Tibial nerve (tissue), 4 donors: ENCODE measurements at places on chromosomes 5 and 9. TPM values are rescaled to one million over a fixed set of nuclear protein-coding genes. Genes with fewer than 3 reads are reported as not detected.
A peak's percentile ranks its signal among the peaks of the same experiment; 100 is the strongest.

Gene GRXCR2
- total RNA-seq, result not detected

Gene TERT
- total RNA-seq, result not detected

Gene CREBRF
- 40.2 TPM for total RNA-seq

Gene PCDHA13
- 1.3 TPM for total RNA-seq

Gene TSC1
- 48.6 TPM for total RNA-seq

Gene GCNT4
- 0.63 TPM for total RNA-seq

Gene GGTA1
- 15.5 TPM for total RNA-seq

Gene PJA2
- 127 TPM for total RNA-seq

Gene OBP2A
- total RNA-seq, result not detected

DNA sequence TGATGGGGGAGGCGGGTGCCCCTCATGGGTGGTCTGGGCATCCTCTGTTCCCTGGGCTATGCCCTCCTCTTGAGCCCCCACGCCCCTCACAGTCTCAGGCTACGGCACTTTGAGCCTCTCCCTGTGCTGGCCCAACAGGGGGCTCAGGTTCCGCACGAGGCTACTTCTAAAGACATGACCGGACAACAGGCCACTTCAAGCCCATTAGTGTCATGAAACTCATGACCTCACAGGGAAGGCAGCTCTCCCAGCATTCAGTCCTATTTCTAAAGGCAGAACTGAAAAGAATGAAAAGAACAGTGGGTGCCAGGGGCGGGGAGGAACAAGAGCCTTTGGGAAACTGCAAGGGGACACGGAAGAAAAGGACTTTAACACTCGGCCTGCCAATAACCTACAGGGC is 45.0 kb downstream of the COL23A1 start:
- no peak for DNase-seq

DNA sequence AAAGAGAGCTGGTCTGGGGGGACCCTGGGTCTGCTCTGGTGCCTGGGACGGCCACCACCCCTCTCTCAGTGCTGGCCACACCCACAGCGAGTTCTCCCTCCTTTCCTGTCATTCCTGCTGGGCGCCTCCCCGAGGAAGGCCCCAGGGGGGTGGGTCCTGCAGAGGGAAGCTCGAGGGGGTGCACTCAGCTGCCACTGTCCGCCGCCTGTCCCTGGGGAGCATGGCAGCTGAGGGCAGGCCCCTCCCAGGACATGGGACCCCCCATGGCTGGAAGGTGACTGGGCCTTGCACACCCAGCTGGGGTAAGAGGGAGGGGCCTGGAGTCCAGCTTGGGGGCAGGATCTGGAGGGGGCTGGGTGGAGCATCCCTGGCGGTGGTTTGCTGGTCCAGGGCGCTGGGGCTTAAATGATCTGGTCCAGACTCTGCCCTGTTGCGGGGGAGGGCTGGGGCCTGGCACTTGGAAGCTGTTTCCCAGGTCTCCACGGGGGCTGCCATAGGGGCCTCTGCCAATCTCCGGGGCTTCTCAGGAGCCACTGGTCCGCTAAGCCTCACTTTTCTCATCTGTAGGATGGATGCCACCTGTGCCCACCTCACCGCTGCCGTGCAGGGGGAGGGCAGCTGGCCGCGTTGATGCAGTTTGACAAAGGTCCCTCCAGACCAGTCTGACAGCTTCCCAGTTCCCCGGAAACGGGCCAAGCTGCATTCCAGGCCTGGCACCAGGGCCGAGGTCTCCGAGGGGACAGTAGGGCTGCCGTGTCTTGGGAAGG is 6.0 kb upstream of the SLC2A6 start:
- DNase-seq, result no peak

DNA sequence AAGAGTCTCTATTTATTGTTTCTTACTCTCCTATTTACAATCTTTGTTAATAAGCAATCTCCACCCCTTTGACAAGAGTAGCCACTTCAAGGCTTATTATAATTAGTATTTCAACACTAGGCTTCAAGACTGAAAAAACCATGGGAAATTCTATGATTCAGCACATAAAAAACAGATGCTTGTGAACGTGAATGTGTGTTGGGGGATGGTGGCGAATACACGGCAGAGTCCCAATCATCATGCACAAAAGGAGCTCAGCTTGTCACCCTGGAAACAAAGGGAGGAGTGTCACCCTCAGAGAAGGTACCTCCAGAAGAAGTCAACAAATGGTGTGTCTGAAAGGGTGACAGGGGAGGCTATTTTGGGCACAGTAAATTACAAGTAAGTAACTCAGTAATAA is 157.2 kb upstream of the RETREG1 start:
- DNase-seq, result no peak

DNA sequence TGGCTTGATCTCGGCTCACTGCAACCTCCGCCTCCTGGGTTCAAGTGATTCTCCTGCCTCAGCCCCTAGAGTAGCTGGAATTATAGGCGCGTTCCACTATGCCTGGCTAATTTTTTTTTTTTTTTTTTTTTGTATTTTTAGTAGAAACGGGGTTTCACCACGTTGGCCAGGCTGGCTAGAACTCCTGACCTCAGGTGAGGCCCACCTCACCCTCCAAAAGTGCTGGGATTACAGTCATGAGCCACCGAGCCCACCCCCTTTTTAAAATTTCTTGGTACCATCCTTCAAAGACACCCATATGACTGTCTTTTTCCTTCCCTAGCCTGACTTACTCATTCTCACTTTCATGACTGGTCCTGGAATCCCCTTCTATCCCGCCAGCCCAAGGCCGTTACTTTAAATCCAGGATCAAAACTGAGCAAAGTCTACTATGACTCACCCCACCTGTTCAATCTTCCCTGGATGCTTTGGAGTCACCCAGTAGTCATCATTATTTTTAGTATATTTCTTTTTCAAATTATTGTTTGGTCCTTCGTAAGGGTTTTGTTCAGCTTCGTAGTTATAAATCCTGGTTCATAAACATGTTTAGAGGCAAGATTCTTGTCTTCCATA is 1.2 kb upstream of the TBCA start:
- DNase-seq, result no peak

- DNase-seq, result no peak
Measured at GRCh38 chr5:151820903-151821302, 49.1 kb downstream of the G3BP1 start.

DNA sequence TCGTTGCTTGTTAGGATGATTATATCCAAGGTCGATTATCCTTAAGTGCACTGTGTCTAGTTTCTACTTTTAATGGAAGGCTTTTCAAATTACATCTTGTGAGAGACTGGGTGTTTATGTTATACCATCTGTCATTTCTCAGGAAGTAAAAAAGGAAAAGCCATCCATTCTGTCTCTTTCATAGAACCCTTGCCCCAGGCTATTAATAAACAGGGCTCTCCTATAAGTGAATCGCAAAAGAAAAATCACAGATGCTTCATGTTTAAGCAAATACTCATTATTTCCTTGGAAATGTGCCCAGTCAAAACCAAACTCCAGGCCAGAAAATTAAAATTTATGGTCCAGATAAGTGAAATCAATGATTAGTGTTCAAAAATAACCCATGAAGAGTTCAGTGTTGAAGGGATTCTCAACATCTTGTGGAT is 58.1 kb downstream of the STARD4 start:
- DNase-seq, result no peak

- DNase-seq, result no peak
Measured at GRCh38 chr9:126148994-126149393, 177.6 kb upstream of the MVB12B start.

GRCh38 chr5:21199087-21199486 is 1211.1 kb upstream of the CDH18 start:
- DNase-seq, result no peak

DNA sequence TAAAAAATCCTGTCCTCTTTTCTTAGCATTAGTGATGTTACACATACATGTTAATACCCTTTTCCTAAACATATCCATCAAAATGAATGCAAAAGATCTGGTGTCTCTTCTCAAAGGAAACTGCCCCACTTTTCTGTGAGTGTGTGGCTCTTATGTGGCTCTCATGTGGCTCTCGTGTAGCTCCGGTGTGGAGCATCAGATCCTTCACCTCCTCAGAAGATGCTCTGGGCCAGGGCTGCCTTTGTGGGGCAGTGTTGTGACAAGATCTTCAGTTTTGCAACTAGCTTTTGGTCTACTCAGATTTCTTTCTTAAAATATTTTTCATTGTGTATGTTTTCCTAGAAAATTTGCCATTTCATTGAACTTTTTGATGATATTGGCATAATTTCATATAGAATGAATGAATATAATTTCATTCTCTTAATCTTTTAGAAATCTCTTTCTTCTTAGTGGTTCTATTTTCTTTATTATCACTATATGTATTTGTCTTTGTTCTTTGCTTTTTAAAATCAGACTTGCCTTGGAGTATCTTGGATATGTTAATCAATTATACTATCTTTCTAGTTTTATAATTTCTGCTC is 19.4 kb downstream of the GARNL3 start:
- DNase-seq, result peak; percentile 21

GRCh38 chr5:78621291-78621738 is 27.3 kb downstream of the LHFPL2 start:
- no peak for DNase-seq

- DNase-seq, result no peak
Measured at GRCh38 chr5:167880420-167880819, 411.0 kb upstream of the WWC1 start.

GRCh38 chr5:159645179-159645846 is 271.0 kb upstream of the ADRA1B start:
- DNase-seq, result no peak

DNA sequence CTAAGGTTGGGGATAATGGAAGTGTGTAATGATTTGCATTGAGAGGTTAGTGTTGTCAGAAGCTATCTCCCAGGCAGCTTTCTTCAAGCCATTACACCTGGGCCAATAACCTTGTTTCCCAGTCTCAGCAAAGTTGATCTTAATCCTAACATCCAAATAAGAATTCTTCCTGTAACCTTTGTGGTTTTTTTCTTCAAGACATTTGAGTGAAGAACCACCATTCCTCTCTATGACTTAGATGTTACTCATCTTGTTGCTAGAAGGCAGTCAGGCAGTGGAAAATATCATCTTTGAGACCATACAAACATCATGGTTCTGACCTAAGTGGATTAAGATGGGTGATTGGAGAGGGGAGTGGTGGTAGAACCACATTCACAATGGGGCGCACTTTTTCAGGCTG is 103.5 kb downstream of the NDUFAF2 start:
- DNase-seq, result no peak

- no peak for DNase-seq
Measured at GRCh38 chr9:134569626-134570025, 72.0 kb upstream of the COL5A1 start.

DNA sequence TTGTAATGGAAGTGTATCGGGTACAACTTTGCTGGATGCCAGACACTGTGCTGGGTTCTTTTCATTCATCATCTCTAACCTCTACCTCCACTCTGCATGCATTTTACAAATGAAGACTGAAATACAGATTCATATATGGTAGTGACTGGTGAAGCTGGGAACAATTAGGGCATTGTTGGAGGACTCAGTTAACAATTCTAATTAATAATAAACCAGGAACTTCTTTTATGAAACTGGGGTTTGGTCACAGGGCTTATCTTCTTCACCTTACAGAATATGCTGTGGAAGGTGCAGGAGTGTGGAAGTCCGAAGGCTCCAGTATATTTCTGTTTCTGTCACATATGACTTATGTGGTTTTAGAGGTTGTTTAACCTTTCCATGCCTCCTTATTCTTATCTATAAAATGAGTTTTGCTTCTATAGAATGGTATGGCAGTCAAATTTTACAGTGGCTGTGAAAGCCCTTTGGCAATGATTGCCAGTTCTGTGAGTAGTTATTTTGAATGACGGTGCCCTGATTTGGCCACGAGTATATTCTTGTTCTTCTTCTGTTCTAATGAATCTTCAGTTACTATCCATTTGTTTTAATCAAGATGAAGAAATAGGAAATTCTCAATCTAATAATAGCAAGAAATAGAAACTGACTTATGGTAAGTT is 284.7 kb downstream of the GABRB2 start:
- DNase-seq, result no peak

DNA sequence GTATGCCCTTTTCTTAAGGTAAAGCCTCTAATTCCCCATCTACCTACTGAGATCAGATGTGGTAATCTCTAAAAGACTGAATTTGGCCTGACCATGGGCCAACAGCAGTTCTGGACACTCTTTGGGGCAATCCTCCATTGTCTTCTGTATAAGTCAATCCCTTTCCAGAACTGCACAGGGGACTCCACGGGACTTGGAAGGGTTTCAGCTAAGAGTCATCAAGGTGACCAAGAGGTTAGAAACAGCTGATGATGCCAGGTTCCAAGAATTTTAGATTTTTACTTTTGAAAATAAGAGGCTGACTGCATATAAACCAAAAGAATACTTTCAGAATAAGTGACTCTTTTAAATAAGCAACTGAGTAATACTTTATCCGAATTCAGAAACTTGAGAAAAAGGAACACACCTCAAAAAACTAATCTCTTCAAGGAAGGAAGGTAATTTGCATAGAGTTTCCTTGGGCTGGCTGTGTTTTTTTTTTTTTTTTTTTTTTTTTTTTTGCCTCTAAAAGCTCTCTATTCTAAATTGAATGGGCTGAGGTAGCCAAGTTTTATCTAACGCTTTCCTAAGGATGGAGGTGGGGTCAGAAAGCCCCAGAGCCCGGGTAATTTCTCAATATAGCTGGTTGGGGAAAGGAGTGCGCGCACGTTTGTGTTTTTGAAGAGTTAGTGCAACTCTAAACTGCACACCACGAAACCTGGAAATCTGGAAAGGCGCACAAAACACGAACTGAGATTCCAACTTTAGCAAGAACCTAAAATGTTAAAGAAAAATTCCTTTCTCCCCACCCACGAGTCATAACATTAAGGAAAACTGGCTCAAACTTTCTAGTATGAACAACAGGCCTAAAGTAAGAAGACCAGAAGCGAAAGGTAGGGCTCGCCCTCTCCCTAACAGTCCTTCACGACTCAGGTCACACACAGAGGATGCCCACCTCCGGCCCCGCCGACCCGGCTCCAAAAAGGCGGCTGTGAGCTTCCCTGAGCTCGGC is 1.3 kb downstream of the VCP start:
- no peak for DNase-seq
